ENCODE measurements at places on chromosomes 6 and 20.

DNA sequence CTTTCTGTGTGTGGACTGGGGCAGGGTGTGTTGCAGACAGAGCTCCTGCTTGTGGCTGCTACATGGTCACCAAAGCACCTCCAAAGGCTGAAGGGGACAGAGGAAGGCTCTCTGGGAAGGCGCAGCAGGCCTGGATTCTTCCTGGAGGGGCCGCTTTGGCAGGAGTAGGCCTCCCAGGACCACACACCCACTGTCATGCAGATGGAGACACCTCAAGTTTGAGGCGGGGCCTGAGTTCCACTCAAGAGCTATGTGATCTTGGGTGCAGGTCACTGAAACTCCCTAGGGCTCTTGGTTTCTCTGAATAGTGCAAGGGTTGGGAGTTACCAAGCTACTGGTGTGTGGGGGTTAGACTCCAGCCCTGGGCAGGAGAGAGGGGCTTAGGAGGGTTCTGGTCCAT is 27.9 kb downstream of the EFCAB8 start:
- no peak for DNase-seq

DNA sequence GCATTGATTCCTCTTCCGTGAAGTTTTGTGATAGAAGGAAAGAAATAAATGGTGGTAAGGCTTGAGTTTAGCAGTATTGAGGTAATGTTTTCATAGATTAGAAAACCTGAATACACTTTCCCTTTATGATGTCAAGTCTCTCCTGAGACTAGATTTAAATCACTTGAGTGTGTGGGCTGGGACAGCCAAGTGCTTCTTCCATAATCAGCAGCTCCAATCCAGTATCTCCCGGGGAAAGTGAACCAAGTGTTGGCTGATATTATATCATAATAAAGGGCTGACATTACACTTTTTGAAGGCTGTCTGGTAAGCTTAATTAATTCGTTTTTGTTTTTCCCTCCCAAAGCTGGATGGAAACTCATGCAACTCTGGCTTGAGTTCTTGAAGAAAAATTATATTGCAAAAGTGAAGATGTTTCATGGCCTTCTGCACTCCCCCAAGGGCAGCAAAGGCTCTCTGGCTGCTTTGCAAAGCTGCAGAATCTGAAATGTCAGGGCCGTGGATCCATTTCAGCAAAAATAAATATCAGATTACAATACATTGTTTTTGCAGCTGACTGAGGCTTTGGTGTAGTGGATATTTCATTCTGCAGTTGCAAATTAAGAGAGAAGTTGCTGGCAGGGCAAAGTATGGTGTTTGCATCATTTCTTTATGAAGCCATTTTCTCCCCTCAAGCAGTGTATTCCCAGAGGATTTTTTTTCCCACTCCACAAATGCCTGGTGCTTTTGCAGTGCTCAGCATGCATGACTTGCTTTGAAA is 101.2 kb downstream of the MKKS start:
- DNase-seq, result no peak

GRCh38 chr6:26155061-26155930 is 68.1 kb downstream of the HFE start:
- DNase-seq, result no peak

- no peak for DNase-seq
These were observed 5.0 kb downstream of the WRNIP1 start for GRCh38 chr6:2770171-2770570.

- no peak for DNase-seq
These were observed 17.4 kb downstream of the PIGT start for GRCh38 chr20:45433316-45433715.

GRCh38 chr6:54958446-54958845 is 111.9 kb downstream of the FAM83B start:
- DNase-seq, result no peak

GRCh38 chr6:136639702-136640101 is 89.5 kb upstream of the MAP7 start:
- no peak for DNase-seq

- no peak for DNase-seq
These were observed 121.6 kb downstream of the ADGRB3 start for GRCh38 chr6:68756454-68757375.
